Stimulated activated CD4-positive, alpha-beta T cell treated with anti-CD3 and anti-CD28 coated beads, Interleukin-1b, Interleukin-23, amount 100 ng/mL, for 1 hour (primary cell): ENCODE measurements at places on chromosomes 12 and 14.

DNA sequence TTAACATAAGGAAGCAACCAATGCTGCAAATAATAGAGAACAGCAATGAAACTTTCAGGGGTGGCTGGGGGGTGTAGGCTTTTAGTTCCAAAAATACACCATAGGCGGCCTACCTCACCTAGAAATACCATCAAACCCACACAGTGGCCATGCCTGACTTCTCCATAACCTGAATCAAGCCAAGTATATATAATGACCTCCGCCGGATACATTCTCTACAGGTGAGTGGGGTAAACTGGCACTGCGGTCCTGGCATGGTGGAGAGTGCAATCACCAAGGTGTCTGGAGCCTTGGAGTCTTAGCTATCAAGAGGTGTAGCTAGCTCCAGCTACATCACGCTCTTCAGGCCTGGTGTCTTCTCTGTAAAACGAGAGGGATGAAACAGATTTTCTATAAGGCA lies 1.2 kb downstream of the ZBTB25 start:
- DNase-seq = no peak

DNA sequence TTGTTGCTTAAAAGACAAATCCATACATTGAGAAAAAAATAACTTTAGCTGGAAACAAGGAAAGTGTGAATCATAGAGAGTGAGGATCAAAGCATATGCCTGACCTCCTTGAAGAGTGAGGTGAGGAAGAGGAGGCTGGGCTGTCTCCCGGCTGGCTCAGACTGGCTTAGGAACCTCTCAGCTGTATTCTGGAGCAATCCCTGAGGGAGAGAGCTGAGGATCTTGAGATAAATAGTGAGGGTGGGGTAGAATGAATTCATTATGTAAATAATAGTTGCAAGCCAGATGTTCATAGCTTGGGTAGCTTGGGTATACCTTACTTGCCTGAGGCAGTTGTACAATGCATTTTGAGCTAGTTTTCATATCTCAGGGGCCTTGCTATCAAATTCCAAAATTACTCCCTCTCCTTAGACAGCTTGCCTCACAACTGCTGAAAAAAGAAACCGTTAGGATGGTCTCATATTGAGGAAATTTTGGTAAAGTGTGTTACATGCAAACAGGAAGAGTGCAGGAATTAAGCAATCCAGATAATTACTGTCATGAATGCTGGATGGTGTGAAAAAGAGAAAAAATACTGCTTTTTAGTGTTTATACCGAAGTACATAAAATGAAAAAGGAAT lies 30.5 kb upstream of the SLC15A5 start:
- no peak for DNase-seq

- DNase-seq = no peak
Observed at GRCh38 chr12:28327722-28328121, 137.5 kb downstream of the CCDC91 start.

GRCh38 chr14:52068615-52069306 lies at the start of gene NID2:
NID2 (minus strand) TSS chr14:52069059; CDS start chr14:52068994, 65 bp downstream.
- DNase-seq = no peak

- no peak for DNase-seq
Observed at GRCh38 chr12:75130811-75131210, 78.8 kb downstream of the KCNC2 start.

- no peak for DNase-seq
Observed at GRCh38 chr12:128408669-128409068, 141.7 kb downstream of the TMEM132C start.

DNA sequence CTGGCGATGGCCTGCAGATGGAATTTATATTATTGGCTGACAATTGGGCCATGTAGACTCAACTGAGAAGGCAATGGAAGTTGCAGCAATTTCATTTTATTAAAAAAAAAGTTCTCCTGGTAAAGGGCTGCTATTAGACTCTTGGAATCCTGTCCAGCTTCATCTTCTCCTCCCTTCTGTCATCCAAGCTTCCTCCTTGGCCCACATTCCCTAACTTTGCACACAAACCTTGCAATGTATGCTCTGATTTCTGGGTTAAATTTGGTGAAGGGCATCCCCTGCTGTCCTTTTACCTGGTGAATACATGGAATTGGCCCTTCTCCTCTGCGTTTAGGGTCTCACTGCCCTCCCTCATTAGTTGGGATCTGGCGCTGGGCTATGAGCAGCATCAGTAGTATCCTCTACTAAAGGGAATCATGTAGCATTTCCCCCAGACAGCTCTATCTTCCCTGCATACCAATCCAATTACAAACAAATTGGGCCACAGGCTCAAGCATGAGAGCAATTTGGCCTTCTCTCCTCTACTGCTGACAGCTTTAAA lies 336.9 kb downstream of the BMP4 start:
- DNase-seq = no peak

DNA sequence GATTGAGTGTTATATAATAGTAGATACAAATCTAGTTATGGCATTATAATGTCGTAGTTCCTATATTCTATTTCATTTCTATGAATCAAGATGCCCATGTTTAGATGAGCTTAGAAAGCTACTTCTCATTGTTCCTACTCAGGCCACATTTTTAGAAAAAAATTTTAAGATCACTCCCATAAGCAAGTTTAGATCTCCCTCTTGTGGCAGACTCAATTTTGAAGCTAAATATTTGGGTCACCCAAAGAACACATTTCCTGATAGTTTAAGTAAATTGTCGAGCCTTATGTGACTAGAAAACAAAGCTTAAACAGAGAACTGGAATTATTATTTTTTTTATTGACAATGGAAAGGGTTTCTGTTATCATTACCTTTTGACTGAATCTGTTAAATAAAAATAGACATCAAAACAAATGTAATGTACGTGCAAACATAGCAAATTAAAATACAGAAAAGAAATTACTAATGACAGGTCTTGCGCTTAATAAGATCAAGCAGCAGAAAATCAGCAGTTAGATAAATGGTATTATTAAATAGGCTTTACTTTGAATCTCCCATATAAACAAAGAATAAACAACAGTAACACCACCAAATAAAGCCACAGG lies 180.2 kb downstream of the ACSS3 start:
- DNase-seq = no peak

GRCh38 chr14:61533513-61534255 lies 161.6 kb upstream of the HIF1A start:
- no peak for DNase-seq

GRCh38 chr14:93410893-93411292 lies 19.8 kb upstream of the UNC79 start:
- DNase-seq = no peak

DNA sequence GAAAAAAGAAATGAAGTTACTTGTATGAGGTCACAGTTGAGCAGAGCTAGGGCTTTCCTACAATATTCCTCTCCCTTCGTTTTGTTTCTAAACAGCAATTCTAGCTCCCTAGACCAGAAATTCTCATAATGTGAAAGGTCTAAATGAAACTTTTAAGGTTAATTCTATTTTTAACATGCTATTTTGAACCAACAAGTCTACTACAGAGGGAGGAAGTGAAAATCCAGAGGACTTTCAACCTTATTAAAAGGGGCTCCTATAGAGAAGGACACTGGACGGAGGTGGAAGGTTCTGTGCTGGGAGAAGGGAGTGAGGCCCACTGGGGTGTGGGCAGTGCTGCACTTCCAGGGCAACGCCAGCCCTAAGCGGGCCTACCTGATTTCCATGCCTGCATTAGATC lies 13.4 kb downstream of the GSG1 start:
- no peak for DNase-seq

- DNase-seq = no peak
Observed at GRCh38 chr12:65302891-65303290, 24.4 kb downstream of the MSRB3 start.

DNA sequence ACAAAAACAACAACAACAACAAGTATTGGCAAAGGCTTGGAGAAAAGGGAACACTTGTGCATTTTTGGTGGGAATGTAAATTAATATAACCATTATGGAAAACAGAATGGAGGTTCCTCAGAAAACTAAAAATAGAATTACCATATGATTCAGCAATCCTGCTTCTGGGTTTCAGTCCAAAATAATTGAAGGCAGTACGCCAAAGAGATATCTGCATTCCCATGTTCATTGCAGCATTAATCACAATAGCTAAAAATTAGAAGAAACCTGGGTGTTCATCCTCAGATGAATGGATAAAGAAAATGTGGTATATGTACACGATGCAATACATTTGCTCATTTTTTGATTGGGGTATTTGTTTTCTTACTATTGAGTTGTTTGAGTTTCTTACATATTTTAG lies 813.0 kb downstream of the NRXN3 start:
- no peak for DNase-seq

GRCh38 chr12:110093631-110094311 lies 30.4 kb upstream of the IFT81 start:
- no peak for DNase-seq

DNA sequence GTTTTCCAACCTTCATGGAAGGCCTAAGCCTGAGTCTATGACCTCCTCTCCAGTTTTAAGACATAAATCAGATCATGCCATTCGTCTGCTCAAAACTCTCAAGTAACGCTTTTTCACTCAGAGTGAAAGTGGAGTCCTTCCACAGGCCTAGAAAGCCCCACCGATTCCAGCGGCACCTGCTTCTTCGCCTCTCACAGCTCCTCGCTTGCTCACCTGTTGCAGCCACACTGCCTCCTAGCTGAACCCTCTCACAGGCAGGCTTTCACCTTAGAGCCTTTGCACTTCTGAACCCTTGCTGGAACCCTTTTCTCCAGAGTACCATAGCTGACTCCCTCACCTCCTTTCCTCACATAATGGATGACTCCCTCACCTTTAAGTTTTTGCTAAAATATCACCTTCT lies 301.1 kb downstream of the ZFP36L1 start:
- no peak for DNase-seq

DNA sequence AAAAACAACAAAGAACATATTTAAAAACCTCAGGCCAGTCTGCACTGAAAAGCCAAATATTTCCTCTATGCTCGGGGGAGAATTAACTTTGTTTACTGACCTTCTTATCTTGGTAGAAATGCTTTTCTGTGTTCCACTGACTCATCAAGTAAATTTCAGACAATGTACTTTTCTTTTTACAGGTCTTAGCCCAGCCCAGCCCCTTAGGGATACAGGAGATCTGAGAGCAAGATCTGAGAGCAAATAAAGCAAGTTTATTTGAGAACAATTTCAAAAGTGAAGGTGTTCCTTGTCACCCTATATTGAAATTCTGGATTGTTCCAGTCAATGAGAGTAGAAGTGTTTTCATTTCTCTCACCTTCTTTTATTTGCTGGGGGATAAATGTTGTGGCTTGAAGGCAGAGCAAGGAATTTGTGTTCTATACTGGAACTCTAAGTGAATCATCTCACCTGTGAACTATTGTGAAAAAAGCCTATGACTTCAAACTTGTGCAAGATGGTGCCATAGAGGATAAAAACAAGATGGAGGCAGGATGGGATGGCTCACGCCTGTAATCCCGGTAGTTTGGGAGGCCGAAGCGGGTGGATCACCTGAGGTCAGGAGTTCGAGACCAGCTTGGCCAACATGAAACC lies 7.9 kb upstream of the GPRC5A start:
- no peak for DNase-seq

GRCh38 chr12:111227476-111228420 lies 141.1 kb downstream of the PHETA1 start:
- DNase-seq = no peak

DNA sequence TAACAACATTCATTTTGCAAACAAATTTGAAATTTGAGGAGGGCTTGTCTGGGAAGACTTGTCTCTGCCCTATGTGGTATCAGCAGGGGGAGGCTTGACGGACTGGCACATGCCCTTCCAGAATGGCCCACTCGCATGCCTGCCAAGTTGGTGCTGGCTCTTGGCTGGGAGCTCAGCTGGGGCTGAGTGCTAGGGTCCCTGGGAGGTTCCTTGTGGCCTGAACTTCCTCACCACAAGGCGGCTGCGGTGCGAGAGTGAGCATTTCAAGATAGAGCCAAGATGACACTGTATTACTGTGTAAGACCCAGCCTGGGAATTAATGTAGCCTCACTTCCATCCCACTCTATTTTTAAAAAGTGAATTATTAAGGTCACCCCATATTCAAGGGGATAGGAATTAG lies 271.6 kb upstream of the PLEKHG7 start:
- no peak for DNase-seq

GRCh38 chr12:34264110-34264509 lies 241.8 kb downstream of the ALG10 start:
- DNase-seq = no peak
